ENCODE measurements at places on chromosomes 13 and 19.

GRCh38 chr13:20704459-20705069, 1.1 kb downstream of the IL17D start:
- no peak for DNase-seq

DNA sequence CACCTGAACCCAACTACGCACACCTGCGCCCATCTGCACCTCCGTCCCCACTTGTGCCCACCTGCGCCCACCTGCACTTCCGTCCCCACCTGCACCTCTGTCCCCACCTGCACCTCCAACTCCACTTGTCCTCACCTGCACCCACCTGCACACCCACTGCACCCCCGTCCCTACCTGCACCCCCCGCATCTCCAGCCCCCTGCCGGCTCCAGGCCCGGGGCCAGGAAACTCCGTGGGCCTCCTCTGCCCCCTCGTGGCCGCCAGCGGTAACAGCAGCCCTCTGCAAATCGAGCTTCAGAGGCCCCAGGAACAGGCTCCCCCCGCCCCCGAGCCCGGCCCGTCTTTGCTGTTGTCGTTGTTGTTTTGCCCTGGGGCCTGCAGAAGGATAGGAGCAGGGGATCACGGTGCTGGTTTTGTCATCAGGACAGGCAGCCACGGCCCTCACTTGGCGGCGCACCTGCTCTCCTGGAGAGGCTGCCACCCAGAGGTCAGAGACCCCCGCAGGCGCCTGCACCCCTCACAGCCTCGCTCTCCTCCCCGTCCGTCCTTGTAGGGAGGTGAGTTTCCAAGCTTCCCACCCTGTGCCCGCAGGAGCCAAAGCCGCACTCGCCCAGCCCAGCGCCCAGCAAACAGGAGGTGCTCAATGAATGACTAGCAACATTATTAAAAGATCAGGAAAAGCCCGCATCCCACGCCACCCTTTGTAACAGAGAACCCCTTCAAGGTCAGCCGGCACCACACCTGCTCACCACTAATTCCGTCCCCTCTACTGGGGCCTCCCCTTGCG, 65.4 kb downstream of the GNG7 start:
- DNase-seq, result peak; percentile 74

- DNase-seq, result peak; percentile 67
Measured at GRCh38 chr13:48233046-48233888, at the start of gene ITM2B. Gene ITM2B, plus strand, starts transcription at chr13:48233206. Its CDS starts 155 bp downstream, at chr13:48233361.

DNA sequence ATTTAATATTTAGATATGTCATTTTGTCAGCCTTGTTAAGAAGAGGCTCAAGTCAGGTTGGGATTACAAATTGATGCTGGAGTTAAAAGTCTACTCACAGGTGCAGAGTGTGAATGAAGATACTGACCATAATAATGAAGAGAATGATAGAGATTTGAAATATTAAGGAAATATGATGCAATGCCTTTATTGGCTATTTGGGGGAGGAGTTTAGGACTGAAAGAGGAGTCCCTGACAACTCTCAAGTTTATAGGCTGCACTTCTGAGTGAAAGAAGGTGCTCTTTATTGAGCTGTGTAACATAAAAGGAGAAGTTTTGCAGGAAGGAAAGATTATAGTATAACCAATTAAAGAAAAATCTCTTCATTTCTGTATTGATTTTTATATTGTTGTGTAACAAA, 827.7 kb upstream of the PCDH9 start:
- no peak for DNase-seq

- no peak for DNase-seq
Measured at GRCh38 chr13:29621051-29621800, 25.7 kb upstream of the SLC7A1 start.

DNA sequence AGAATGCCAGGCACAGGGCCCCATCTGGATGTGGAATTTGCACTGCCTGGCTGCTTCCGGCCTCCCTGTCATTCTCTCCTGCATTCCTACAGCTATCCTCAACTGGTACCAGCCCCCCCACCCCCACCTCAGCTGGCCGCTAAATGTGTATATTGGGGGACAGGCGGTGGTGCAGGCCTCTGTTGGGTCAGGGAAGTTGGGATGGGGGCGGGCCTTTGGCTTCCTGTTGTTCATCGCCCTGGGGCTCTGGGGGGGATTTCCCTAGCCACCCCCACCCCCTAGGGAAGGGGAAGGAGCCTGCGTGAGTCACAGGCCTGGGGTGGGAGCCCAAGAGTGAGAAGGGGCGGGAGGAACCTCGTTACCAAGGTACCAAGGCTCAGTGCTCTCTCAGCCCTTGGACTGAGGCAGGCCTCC, 10.6 kb downstream of the POU2F2 start:
- peak; percentile 86 for DNase-seq

DNA sequence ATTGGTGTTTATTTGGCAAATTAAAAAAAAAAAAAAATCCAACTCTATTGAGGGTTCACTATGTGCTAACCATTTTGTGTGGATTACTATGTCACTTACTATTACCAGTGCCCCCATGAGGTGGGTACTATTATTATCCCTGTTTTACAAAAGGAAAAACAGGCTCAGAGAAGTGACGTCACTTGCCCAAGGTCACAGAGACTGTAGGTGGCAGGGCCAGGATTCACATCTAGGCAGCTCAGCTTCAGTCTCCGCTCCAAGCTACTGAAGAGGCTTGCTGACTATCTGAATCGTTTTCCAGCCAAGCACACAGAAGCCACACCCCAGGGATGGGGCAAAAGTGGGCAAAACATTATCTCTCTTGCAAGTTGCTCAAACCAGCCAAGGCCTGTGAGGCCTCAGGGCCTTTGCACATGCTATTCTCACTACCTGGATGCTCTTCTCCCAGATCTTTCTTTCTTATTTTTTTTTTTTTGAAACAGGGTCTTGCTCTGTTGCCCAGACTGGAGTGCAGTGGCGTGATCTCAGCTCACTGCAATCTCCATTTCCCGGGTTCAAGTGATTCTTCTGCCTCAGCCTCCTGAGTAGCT, 4.8 kb upstream of the ANGPTL8 start:
- no peak for DNase-seq

DNA sequence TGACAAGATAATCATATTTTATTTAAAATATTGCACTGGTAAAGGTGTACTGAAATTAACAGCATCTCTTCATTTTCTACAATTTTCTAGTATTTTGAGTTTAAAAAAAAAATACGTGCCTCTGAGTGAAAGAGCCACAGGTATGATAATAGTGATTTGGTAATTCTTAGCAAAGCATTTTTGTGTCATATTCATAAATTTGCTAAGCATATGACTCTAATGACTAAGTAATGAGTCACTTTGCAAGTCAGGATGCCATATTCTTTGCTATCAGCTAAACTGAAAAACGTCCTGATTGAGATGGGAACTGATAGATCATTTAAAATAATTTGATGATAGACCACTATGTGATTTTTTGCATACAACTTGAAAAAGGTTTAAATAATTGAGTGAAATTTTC, 136.1 kb upstream of the IRS2 start:
- no peak for DNase-seq

- peak; percentile 79 for DNase-seq
Measured at GRCh38 chr19:49889687-49890348, 6.9 kb downstream of the IL4I1 start.

DNA sequence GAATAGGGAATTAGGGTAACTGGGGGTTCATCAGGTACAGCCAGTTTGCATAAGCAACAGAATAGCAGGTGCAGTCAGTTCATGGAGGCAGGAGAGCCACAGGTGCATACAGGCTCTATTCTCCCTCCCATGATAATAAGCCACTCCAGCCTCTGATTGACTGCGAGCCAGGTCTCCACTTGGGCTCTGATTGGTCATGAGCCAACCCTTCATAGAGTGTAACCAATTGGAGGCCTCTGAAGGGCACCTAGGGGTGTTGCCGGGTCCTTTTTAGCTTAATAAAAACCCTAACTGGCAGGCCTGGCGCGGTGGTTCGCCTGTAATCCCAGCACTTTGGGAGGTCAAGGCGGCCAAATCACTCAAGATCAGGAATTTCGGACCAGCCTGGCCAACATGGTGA, 8.7 kb upstream of the CKM start:
- no peak for DNase-seq

GRCh38 chr19:1408300-1409203, 1.2 kb downstream of the DAZAP1 start:
- peak; percentile 55 for DNase-seq

DNA sequence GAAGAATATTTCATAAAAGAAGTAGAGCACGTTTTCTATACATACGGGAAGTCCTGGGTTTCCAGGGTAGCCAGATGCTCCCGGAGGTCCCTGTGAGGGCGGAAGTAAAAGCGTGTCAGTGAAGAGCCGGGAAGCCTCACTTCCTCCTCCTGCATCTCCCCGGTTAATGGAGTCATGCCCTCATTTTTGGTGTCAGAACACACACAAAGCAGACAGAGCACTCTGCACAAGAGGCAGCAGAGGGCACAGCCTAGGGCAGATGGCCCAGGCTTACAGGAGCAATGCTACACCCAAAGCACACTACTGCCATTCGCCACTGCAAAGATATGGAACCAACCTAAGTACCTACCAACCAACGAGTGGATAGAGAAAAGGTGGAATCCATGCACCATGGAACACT, 94.4 kb downstream of the COL4A1 start:
- no peak for DNase-seq

- no peak for DNase-seq
Measured at GRCh38 chr19:2345794-2346663, 14.0 kb upstream of the TMPRSS9 start.

DNA sequence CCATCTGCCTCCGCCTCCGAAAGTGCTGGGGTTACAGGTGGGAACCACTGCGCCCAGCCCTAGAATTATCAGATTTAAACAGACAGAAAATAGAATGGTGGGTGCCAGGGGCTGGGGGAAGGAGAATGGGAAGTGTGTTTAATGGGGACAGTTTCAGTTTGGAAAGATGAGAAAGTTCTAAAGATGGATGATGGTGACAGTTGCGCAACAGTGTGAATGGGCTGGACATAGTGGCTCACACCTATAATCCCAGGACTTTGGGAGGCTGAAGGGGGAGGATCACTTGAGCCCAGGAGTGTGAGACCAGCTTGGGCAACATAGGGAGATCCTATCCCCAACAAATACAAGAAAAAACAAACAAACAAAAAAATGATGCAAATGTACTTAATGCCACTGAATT, 15.9 kb downstream of the KANK2 start:
- no peak for DNase-seq

DNA sequence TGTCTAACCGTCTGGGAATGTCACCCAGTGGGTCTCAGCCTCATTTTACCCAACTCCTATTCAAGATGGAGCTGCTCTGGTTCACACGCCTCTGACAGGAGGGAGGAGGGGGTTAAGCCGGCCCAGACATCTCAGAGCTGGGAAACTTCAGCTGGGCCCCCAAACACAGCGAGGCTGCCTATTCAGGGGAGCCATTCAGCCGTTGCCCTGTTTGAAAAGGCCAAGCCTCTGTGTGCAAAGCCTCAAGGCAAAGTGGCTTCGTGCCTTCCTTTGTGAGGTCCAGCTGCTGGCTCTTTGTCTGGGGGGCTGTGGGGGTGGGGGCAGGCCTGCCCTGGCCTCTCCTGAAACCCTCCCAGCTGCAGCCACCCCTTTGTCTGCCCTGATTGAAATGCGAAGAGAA, 147.4 kb downstream of the PTPRS start:
- DNase-seq, result no peak

- DNase-seq, result peak; percentile 67
Measured at GRCh38 chr19:4851551-4852290, 15.7 kb downstream of the PLIN3 start.

DNA sequence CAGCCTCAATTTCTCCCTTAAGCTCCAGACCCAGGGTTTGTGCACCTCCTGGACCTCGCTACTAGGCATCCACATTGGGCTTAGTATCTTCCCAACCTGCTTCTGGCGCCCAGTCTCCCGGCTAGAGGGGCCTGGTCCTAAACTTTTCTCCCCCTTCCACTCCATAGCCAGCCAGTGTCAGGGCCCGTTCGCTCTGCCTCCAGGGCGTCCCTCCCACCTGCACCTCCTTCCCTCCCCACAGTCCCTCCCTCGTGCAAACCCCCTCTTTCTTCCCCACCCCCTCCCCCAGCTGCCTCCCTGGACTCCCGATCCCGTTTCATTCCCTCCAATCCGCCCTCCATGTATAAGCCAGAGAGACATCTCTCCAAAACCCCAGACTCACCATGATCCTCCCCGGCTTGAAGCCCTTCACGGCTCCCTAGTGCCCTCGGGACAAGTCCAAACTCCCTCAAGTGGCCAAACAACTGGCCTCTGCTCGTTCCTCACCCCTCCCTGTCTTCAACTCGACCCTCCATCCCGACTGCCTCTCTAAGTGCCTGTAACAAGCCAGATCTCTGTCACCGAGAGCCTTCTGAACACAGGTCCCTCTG, 997 bp upstream of the SAMD4B start:
- peak; percentile 4 for DNase-seq

- no peak for DNase-seq
Measured at GRCh38 chr19:19444681-19445155, 39.2 kb downstream of the GATAD2A start.

DNA sequence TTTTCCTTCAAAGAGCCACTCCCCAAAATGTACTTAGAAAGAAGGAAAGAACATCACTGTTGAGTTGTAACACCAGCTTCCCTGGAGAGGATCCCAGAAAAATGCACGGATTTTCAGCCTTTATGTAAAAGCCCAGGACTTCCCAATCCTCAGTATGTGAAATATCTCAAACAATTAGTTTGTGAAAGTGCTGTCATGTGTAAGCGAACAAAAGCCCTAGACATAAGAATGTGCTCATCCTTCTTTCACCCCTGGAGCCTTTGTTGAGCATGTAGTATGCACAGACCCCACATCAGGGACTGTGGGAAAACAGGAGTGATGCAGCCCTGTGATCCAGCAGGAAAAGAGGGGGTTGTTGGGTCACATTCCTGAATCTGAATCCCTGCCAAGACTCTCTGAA, 441.4 kb upstream of the ZNF507 start:
- DNase-seq, result no peak

GRCh38 chr19:1177322-1178114, 3.5 kb upstream of the SBNO2 start:
- no peak for DNase-seq

DNA sequence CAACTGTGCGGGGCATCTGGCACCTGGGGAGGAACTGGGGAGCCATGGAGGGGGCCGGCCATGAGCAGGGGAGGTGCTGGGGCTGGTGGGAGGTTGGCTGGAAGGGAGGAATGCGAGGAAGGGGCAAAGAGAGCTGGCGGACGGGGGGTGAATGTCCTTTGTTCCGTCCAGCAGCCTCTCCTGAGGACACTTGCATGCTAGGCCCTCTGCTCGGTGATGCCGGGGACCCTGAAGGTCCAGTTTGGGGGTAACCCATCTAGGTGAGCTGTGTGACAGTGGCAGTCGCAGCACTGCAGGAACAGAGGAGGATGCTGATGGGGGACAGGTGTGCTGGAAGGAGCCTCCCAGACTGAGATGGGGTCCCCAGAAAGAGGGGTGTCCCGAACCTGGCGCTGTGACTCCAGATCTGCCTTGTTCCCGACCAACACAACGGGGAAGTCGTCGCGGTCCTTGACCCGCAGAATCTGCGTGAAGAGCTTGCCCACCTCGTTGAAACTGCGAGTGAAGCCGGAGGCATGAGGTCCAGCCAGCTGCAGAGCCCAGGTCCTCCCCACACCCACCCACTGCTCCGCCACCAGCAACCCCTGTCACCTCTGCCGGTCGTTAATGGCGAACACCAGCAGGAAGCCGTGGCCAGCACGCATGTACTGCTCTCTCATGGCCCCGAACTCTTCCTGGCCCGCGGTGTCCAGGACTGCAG, 3.6 kb downstream of the RRAS start:
- DNase-seq, result no peak

- DNase-seq, result no peak
Measured at GRCh38 chr13:100542826-100543156, 45.8 kb downstream of the GGACT start.

GRCh38 chr13:73981595-73981994, 152.6 kb downstream of the KLF12 start:
- DNase-seq, result no peak

- no peak for DNase-seq
Measured at GRCh38 chr13:50017819-50018218, 2.6 kb downstream of the KCNRG start.

All from CD4-positive, alpha-beta T cell treated with Interferon gamma for 1 hour (primary cell).